ENCODE measurements at places on chromosomes 1 and 21.
A peak's percentile ranks its signal among the peaks of the same experiment; 100 is the strongest.

GRCh38 chr21:39713905-39714304 is 31.1 kb upstream of the IGSF5 start:
- no peak for DNase-seq

DNA sequence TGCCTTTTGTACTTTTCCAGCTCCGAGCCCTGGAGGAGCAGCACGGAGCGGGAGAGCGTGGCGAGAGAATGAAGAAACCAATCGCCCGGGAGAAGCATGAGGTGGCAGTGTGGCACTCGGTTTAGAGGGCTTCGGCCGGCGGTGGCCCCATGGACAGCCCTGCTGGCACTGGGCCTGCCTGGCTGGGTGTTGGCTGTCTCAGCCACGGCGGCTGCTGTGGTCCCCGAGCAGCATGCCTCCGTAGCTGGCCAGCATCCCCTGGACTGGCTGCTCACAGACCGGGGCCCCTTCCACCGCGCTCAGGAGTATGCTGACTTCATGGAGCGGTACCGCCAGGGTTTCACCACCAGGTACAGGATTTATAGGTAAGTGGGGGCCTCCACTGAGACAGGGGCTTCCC is 59.0 kb downstream of the BRINP2 start:
- no peak for DNase-seq

- DNase-seq = no peak
Observed at GRCh38 chr1:8097908-8098307, 71.8 kb upstream of the ERRFI1 start.

DNA sequence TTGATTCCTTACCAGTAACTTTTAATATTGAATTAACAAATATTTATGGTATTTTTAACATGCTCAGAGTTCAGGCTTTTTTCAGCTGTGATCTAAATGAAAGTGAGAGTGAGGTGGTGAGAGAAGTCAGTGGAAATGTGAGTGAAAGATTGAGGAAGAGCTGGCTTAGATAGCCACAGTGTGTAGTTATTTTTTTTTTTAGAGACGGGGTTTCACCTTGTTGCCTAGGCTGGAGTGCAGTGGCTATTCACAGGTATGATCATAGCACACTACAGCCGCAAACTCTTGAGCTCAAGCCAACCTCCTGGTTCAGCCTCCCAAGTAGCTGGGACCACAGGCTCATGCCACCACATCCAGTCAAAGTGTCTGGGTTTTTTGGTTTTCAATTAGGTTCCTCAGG is 10.9 kb downstream of the RNF11 start:
- DNase-seq = no peak

GRCh38 chr21:41186755-41187536 is 19.0 kb downstream of the BACE2 start:
- DNase-seq = peak; percentile 56

DNA sequence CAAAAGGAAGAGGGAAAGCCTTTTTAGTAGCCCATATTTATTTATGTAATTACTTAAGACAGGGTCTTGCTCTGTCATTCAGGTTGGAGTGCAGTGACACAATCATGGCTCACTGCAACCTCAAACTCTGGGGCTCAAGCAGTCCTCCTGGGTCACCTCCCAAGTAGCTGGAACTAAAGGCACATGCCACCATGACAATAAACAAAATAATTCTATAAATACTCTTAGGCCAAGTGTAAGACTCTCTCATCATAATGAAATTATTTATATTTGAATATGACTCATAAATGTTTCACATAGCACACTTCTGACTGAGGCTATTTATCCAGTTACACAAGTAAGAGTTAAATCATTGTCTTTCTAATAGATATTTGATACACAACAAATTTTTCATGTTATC is 314.7 kb downstream of the AMY1C start:
- no peak for DNase-seq

GRCh38 chr1:59357645-59358320 is 60.9 kb downstream of the FGGY start:
- DNase-seq = no peak

DNA sequence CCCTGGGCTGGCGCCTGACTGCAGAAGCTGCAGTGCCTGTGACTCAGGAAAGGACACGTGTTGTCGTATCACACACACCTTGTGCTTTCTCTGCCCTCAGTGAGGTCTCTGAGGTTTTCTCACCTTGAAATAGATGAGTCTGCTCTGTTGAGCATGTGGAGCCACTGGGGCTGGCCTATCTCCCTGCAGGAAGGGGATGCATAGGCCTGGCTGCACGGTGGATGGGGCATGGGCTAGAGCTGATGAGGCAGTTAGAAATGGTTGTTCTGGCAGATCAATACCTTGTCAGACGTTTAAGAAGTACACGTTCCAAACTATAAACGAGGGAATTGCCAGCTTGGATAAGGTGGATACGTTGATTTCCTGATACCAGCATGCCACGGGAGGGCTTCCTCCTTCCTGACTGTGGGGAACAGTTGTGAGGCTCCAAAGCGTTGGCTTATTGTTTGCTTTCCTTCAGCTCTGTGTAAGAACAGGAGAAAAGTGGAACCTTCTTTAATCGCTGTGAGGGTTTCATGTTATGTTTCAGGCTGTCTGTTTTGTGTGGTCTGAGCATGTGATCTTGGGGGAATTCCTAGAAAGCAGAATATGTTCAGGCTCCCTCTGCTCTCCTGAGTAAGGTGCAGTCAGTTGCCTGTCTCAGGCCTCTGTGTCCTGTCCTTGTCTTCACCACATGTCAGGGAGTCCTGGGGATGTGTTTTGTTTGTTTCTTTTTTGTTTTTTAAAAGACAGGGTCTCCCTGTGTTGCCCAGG is 44.8 kb downstream of the PCNT start:
- DNase-seq = no peak

GRCh38 chr1:22263359-22263758 is 120.5 kb upstream of the WNT4 start:
- no peak for DNase-seq

- DNase-seq = no peak
Observed at GRCh38 chr1:29197590-29197924, 15.9 kb upstream of the SRSF4 start.

DNA sequence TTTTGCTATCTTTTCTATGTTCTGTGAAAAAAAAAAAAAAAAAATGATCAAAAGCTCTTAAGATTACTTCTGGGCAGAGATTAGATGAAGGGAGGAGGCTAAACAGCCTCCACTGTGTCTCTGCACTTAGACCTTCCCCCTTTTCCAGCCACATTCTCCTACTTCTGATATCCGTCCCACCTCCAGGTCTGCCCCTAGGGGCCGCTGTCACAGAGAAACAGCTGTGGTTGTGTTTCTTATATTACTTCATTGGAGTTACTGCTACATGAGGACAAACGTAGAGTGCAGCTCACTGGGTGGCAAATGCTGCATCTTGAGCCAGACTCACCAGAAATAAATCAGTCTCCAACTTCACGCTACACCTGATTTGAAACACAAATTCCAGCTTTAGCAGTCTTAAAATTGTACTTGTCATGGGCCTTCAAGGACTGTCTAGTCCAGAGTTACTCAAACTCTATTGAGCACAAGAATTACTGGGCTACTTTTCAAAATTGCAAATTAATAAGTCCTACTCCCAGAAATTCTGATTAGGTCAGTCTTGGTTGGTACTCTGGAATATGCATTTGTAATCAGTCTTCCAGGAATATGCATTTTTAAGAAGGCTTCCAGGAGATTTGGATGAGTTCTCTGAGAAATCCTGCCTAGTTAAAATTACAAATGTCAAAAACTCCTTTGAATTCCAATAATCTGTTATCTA is 125.2 kb upstream of the PTBP2 start:
- DNase-seq = no peak

DNA sequence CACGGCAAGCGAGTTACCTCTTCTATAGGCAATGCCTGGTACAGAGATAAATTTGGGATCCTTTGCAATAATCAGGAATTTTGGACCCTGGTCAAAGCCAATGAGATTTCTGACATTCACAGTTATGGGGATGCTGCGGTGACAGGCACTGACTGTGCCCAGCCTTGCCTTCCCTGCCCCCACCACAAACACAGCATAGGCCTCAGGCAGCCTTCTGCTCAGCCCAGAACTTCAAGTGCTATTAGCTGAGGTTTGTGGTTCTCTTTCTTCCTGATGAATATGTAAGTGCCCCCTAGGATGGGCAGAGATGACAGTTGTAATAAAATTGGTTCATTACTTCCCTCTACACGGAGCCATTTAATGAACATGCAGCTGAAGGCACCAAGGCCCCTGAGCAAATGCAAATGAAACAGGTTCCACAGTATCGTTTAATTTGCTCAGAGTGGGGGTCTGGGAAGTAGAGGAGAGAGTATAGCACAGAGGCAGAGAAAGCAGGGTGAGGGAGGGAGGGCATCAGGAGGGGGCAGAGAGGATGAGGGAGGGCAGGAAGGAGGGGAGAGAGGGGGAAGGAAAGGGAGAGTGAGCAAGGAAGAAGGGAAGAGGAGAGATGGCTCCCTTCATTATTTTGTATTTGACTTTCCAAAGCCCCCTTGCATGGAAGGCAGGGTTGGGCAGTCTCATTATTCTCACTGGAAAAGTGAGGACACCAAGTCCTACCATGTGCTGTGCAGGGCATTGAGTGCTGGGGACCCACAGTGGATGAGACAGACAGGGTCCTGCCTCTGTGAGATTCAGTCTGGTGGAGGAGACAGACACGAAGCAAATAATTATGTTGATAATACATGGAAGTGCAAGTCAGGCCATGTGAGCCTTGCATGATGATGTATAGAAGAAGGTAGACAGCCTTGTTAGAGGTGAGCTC is 513.0 kb downstream of the PTPRU start:
- no peak for DNase-seq

- no peak for DNase-seq
Observed at GRCh38 chr1:31943546-31944184, 5.5 kb upstream of the PTP4A2 start.

DNA sequence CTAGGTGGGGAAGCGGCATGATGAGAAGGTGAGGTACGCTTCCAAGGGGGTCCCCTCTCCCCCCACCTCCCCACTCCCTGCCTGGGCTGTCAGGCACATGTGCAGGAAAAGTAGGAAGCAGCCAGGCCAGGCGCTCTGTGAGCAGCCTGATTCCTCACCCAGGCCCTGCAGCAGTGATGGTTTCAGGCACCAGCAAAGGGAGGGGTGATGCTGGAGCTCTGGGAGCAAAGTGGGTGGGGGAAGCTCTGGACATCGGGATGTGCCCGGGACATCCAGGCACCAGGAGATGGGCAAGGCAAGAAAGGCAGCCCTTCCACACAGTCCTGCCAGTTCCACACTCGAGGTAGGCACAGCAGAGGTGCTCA is 106.1 kb downstream of the CRYAA start:
- no peak for DNase-seq

- DNase-seq = no peak
Observed at GRCh38 chr1:36528361-36529349, 45.9 kb upstream of the CSF3R start.

DNA sequence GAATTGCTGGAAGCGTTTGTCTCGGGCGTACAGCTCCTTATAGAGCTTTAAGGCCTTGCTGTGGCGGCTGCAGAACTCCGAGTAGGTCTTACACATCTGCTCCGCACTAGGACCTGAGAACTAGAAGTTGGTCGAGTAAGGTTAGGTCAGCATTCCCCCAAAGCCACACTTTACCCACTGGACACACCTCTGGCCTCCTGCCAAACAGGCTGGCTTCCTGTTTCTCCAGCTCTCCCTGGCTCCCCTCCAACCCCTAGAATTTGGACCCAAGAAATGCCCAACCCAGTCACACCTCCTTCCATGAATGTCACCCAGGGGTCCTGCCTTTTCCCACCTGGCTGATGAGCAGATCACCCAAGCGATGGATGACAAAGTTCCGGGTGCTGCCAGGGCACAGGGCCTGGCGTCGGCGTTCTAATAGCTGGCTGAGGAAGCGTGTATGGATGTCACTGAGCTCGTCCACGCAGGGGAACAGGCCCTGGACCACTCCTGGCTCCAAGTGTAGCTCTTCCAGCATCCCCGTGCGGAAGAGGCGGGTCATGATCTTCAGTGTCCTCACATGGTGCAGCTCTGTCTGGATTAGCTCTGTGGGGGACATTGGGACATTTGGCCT is 15.6 kb downstream of the ARHGEF2 start:
- DNase-seq = no peak

DNA sequence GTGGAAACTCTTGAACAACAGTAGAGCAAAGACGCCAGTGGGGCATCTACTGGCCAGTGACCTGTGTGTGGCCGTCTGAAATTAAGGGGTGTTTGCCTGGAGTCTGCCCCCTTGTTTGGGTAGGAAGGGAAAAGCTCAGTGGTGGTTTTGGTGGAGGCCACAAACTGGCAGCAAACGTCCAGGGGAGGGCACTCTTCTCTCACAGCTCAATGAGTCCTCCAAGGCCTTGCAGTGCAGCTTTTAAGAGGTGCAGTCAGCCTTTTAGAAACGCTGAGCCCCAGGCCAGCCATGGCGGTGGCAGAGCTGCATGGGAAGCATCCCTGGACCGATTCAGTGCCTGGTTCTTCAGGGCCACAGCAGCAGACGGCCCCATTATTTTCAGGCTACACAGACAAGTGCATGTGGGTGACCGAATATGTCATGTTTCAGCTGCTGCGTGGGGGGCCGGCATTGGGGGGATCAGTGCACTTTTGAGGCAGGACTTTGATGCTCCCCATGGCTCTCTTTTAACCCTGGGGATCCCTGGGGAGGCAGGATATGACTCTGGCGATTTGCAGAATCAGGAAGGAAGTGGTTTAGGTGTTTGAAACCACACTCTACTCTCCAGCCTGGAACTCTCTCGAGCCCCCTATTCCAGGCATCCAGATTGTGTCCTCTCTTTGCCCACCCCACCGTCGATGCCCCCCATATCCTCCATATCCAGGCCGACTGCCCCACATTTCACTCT is 414.0 kb downstream of the PRDM2 start:
- DNase-seq = peak; percentile 46

DNA sequence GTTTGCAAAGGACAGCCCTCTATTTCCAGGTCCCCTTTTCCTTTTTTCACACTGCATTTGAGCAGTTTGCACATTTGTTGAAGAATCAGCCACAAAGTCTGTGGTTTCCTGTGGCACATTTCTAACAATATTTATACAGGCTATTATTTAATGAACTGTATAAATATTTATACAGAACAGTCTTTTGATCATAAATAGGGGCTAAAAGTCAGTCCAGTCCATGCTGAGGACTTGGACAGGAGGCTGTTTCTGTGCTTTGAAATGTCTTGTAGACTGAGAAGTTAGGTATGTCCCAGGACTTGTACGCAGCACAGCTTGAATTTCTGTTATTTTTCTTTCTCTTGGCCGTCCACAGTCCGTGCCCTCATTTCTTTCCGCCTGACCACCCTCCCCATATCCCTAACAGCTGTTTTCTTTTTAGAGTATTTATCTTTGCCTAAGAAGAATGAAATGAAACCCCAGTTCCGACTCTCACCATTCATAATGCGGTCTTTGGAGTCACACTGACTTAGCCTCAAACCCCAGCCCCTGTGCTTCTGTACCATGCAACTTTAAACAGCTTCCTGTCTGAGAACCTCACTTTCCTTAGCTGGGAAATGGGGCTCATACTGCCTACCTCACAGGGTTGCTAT is 19.7 kb downstream of the FGGY start:
- DNase-seq = no peak

- DNase-seq = no peak
Observed at GRCh38 chr1:206846487-206846886, 18.9 kb upstream of the IL20 start.

GRCh38 chr21:36904093-36904666 is 62.3 kb downstream of the HLCS start:
- no peak for DNase-seq

GRCh38 chr21:20013851-20014250 is 984.4 kb upstream of the NCAM2 start:
- DNase-seq = no peak

GRCh38 chr1:188240772-188241406 is 1412.1 kb downstream of the PLA2G4A start:
- no peak for DNase-seq
